ENCODE measurements at places on chromosomes 5 and 9.

- DNase-seq, result no peak
These were observed 62.9 kb downstream of the EFNA5 start for GRCh38 chr5:107607671-107608345.

DNA sequence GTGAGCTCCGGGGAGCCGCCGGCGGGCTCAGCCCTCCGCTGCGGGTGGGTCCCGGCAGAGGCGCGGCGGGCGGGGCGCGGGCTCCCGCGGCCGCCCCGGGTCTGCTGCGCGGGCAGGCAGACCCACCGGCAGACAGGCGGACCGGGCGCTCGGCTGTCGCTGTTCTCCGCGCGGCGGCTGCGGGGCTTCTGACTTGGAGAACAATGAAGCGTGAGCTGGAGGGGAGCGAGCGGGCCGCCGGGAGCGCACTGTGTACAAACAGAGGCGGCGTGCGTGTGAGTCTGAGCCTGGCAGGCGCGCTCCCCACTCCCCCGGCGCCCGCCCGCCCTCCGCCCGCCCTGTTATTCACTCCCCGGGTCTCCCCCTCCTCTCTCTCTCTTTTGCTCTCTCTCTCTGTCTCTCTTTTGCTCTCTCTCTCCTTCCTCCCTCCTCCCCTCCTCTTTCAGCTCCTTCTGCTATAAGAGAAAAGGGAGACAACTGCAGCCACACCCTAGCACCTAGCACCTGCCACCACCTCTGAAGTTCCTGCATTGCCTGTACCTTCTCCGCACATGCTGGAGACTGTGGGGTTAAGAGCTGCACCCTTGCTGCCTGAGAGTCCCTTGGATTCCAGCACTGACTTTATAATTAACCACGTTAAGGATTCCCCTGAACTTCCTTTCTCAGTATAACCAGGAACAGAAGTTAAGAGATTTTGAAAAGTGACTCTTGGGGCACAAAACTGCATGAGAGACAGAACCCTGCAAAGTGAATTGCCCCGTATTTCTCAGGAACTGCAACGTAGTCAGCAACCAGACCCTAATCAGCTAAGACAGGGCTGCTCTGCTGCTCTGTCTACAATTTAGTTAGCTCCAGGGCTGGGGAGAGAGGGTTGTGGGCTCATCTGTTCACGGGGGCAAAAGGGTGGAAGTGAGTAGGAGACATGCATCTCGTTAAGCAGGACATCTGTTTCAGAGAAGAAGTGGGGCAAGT lies at the start of gene EDIL3:
EDIL3 (minus strand) TSS at position 277 of the 972 bp plus-strand sequence. CDS start 506 bp downstream, outside the sequence.
- peak; percentile 40 for DNase-seq

GRCh38 chr5:160330212-160330611 lies 17.8 kb upstream of the CCNJL start:
- no peak for DNase-seq

GRCh38 chr9:82621447-82621846 lies 441.5 kb downstream of the RASEF start:
- DNase-seq, result no peak

- DNase-seq, result peak; percentile 25
These were observed 4.3 kb downstream of the ERAP2 start for GRCh38 chr5:96880444-96881164.

GRCh38 chr5:119078861-119079260 lies 8.0 kb downstream of the DMXL1 start:
- no peak for DNase-seq

DNA sequence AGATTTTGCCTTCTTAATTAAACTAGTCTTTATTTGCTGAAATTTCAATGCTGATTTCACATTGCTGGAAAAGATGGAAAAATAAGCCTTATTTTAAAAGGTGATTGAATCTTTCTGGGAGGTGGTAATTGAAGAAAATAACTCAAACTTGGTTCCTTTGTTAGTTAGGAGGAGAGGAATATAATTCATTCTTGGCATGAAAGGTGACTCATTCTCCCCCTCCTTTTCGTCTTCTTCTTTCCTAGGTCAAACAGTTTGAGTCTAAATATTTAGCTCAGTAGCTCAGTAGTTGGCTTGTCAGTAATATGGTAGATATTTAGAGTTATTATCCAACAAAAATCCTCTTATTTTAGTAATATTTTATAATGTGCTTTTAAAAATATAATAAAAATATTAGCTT lies 353.9 kb upstream of the MEF2C start:
- no peak for DNase-seq

DNA sequence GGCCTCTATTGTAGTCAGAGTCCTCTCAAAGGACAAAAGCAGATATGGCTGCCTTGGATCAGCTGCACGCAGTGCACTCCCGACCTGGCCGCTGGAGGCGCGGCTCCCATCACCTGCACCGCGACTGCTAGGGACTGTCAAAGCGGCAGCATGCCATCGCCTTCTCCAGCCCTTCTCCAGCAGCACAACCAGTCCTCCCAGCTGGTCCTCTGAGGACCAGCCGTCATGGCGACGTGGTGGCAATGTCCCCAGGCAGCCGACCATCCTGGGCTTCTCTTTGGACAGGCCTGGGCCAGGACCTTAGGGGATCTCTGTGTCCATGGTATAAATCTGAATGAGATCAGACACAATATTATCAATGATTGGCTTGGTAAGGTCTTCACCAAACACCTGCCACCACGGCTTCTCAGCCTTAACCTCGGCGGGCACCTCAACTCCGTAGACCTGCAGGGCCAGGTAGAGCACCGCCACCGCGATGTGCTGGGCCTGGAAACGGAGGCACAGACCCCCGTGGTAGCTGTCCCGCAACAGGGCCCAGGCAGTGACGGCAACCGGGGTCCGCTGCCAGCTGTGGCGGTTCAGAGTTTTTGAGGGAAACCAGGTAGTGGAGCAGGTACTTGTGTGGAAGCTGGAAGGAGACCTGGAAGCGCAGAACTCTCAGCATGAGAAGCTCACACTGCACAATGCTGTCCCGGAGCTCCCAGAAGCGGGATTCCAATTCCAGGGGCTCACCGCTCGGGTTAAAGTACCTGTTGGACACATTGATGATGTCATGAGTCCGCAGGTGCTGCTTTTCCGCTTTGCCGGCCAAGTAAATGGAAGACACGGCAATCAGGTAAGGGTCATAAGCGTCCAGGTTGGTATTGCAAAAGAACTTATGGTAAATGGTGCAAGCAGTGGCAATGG lies 8.5 kb downstream of the DUSP1 start:
- no peak for DNase-seq

- no peak for DNase-seq
These were observed at the start of gene SMIM23 for GRCh38 chr5:171785517-171785916. SMIM23 (plus strand) TSS chr5:171785817; CDS start chr5:171785872, 55 bp downstream.

- no peak for DNase-seq
These were observed 6.2 kb upstream of the TPM2 start for GRCh38 chr9:35695943-35696401.

DNA sequence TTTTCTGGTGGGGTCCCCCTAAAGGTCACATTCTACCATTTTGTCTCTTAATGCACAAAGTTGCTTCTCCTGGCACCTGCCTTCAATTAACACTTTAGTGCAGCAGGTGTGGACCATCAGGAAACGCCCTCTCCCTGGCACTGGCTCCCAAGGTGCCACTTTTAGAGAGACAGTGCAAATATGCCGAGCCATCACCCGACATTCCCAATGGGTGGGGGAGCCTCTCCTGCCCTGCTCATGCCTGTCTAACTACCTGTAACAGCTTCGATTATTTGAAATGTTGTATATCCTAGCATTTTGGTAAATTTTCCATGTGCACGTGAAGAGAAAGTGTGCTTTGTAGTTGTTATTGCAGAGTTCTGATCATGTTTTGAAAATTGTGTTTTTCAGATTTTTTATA lies 13.2 kb upstream of the LRRC14B start:
- DNase-seq, result no peak

DNA sequence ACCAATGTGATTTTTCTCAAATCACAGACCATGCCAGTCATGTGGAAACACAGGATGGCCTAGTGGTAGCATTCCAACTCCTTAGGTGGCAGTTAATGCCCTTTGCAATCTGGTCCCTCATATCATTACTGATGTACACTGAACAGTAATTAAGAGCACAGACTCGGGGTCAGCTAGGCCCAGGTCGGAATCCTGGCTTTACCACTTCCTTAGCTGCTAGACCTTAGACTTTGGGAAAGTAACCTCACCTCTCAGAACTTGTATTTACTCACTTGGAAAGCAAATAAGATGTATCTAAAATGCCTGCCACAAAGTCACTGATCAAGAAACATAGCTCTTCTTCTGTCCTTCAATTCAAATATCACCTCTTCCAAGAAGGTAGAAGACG lies 112.8 kb downstream of the MAPKAP1 start:
- no peak for DNase-seq

GRCh38 chr5:68343421-68343826 lies 127.9 kb downstream of the PIK3R1 start:
- DNase-seq, result peak; percentile 88

- no peak for DNase-seq
These were observed 570.7 kb downstream of the ELAVL2 start for GRCh38 chr9:23255346-23255745.

GRCh38 chr5:141003791-141004611 lies 37.7 kb downstream of the PCDHAC2 start:
- no peak for DNase-seq

DNA sequence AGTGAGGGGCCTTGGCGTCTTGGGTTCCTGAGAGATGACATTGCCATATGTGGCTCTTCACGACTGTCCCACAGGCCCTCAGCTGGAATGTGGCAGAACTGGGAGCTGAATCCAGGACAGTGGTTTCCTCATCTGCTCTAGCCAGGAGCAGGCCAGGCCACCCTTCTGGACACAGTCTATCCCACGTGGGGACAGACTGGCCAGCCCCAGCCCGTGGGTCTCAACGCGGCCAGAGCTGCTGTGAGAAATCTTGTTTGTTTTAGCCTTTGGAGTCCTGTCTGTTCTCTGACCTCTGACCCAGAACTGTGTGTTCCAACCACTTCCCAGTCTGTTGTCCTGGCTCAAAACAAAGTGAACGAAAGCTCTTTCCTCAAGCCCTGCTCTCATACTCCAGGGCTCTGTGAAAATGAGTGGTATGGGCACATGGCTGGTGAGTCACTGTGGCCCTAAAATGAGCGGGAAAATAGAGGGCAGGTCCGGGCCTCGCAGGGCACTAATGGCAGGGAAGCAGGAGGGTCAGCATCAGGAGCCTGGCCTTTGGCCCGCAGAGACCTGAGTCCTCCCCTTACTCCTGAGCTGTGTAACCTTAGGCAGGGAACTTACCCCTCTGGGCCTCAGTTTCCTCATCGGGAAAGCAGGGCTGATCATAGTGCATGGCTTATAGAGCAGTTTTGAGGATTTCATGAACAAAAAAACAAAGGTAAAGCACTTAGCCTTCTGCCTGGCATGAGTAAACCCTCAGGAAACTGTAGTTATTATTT lies 34.8 kb upstream of the GLRX start:
- DNase-seq, result no peak

DNA sequence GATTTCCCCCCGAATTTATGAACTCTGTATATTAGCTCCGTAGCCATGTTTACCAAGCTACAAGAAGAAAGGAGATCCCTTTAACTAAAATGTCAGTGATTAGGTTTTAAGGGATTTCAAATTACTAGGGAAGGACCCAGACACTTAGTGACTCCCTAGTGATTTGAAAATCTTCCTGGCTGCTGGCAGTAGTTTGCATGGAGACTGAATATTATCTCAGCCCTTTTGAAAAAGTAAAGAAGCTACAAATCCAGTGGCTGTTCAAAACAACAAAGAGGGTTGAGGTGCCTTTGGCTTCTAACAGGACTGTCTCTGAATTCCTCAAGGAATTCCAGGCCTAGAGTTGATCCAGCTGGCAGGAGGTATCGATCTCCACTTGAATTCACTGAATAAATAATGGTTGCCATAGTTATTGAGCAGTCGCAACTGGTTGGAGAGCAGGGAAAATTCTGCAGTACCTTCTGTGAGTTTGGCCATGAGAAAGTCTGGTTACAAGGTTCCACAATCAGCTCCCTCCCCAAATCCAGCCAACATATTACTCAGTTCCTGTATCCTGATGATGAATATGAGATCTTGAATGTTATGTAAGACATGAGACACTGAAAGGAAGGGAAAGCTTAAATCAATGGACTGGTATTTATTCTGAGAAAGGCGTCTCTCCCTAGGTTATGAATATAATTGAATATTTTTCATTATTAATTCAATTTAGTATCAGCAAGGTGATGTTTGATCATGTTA lies 37.7 kb downstream of the NR4A3 start:
- peak; percentile 46 for DNase-seq

DNA sequence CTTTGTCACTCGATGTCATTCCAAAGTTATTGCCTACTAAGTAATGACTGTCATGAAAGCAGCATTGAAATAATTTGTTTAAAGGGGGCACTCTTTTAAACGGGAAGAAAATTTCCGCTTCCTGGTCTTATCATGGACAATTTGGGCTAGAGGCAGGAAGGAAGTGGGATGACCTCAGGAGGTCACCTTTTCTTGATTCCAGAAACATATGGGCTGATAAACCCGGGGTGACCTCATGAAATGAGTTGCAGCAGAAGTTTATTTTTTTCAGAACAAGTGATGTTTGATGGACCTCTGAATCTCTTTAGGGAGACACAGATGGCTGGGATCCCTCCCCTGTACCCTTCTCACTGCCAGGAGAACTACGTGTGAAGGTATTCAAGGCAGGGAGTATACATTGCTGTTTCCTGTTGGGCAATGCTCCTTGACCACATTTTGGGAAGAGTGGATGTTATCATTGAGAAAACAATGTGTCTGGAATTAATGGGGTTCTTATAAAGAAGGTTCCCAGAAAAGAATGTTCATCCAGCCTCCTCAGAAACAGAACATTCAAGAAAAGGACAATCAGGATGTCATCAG lies 11.3 kb downstream of the TLR4 start:
- no peak for DNase-seq

DNA sequence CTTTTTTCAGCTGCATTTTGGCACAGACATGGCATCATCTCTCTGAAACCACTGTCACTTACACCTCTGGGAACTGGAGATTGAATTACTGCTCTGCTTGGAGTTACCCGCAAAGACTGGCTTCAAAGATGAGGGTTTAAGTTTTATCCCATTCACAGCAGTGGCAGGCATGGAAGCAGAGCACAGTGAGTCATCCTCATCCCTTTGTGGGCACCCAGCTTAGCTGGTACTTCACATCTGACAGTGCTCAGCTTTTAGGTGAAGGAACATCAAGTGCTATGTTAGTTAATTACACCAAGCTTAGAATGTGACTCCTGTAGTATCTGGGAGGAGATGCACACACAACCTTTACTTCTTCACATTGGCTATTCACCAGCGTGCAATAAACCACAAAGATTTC lies 24.8 kb upstream of the ALDH1A1 start:
- DNase-seq, result no peak

DNA sequence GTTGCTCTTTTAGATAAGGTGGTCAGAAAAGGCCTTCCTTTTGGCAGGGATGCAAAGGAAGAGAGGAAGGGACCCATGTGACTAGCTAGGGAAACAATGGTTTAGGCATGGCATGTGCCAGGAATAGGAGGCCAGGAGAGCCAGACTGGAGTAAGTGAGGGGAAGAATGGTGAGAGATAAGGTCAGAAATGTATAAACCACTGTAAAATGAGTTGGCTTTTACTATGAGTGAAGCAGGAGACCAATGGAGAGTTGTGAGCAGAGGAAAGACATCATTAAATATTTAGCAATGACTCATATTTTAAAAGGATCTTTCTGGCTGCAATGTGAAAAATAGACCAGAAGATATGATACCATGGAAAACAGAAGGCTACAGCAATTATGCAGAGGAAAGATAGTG lies 50.9 kb downstream of the AP3B1 start:
- peak; percentile 67 for DNase-seq
